Stimulated activated CD8-positive, alpha-beta memory T cell treated with anti-CD3 and anti-CD28 coated beads, Interleukin-15, amount 100 ng/mL, for 24 hours (primary cell): ENCODE measurements at places on chromosomes 16 and 17.

GRCh38 chr16:75138636-75139035, 9.7 kb upstream of the ZFP1 start:
- DNase-seq, result no peak

- no peak for DNase-seq
Measured at GRCh38 chr17:80831491-80831890, 160.2 kb upstream of the CHMP6 start.

DNA sequence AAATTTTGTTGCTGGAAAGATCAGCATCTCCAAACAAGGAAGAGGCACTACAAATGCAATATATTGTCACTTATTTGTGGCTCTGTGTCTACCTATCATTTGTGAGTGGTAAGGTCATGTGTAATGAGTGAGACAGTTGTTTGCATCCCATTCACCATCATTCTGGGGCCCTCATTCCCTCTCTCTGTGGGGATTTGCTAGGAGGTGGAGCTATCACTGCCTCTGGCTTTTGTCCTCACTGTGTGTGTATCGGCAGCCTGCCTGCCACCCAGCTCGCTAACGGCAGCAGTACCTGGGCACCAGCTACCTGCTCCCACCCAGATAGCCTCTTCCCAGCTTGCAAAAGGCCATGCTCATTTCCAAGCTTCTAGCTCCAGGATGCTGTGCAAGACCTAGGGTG, 379.2 kb upstream of the ZFHX3 start:
- no peak for DNase-seq

GRCh38 chr17:70206361-70207010, 37.2 kb downstream of the KCNJ2 start:
- DNase-seq, result no peak
